Lung (tissue), 17 donors: ENCODE measurements at places on chromosomes 6 and 20. TPM values are rescaled to one million over a fixed set of nuclear protein-coding genes. Genes with fewer than 3 reads are reported as not detected.

GRCh38 chr20:43946659-43947315, 32.1 kb downstream of the TOX2 start:
- DNase-seq = no peak

DNA sequence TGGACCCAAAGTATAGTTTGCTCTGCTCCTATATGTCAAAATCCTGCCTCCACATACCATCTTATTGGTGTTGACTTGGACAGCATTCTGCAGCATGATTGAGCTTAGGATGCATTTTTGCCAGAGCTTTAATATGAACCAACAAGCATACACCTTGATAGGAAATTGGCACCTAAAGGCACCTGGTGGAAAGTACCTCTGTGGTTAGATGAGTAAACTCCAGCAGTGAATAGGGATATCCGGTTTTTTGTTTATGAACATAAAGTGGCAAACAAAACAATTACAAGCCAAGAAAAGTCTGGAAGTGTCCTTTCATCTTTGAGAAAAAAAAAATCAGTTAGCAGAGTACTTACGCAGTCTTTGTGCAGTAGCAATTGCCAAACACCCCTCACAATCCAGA, 6.2 kb upstream of the CYP24A1 start:
- DNase-seq = no peak

- no peak for DNase-seq
Measured at GRCh38 chr20:59837623-59838394, 95.6 kb downstream of the SYCP2 start.

DNA sequence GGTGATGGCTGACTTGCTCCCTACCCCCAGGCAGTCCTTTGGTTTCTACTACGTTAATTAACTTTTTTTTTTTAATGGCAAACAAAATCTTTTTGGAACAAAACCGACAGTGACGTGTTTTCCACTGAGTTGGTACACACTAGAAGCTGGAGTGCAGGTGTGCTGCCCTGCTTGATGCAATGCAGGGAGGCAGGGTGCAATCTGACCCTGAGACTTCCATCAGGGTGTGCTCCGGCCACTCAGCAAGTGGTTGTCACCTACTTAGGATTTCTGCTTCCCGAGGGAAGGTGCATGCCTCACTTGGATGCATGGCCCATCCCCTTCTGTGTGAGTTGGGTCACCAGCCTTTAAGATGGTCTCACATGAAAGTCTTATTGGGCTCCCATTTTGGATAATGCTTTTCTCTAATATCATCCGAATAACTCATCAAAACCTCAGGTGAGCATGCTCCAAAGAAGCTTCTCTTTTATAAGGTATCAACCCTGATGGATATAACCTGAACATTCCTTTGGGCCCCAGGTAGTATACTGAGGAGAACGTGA, 14.0 kb downstream of the RREB1 start:
- no peak for DNase-seq

DNA sequence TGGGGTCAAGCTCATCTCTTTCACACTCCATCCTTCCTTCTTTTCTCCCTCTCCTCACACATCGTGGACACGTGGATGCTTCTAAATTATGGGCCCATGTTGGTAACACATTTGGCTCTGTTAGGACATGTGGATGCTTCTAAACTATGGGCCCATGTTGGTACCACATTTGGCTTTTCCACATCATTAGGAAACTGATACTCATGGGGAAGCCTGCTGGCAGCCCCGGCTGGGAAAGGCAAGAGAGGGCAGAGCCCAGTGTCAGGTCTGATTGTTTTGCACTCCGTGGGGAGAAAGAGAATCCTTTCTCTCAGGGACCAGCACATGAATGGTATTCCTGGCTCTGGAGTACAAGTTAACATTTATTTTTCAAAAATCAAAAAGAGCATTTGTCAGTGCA, 4.0 kb upstream of the CST1 start:
- no peak for DNase-seq

GRCh38 chr6:99177736-99178135, 171.7 kb downstream of the FAXC start:
- no peak for DNase-seq

Gene HLA-DOA
- total RNA-seq = 26.4 TPM
